ENCODE measurements at places on chromosomes 5 and 9.

GRCh38 chr5:65762234-65762633 lies 40.2 kb downstream of the NLN start:
- DNase-seq: no peak

- no peak for DNase-seq
Measured at GRCh38 chr9:137432687-137433348, 8.3 kb downstream of the ENTPD8 start.

DNA sequence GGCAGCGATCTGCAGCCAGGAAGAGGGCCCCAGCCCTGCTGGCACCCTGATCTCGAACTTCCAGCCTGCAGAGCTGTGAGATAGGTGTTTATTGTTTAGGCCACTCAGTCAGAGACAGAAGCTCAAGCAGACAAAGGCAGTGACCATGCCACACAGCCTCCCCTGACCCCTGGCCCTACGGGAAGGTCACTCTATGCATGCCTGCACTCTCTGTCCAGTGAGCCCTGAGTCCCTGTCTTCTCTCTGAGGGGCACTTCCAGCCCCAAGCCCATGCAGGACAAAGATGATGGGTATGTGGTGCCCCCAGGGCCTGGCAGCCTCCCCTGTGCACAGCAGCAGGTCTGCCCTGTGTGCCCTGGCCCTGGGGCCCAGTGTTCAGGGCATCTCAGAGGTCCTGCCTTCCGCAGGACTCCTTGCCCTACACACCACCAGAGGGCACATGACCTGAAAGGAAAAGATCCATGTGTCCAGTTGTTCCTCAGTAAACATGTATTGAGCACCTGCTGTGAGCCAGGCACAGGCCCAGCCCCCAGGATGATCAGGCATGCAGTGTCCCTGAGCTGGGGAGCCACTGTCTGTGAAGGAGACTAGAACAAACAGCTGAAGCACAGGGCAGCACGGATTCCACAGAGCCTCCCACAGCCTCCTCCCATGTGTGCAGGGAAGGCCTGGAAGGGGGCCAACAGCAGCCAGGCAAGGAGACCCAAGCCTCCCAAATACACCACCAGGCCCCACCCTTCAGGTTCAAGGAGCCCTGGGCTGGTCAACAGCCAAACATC lies 109.3 kb downstream of the ATPSCKMT start:
- no peak for DNase-seq

DNA sequence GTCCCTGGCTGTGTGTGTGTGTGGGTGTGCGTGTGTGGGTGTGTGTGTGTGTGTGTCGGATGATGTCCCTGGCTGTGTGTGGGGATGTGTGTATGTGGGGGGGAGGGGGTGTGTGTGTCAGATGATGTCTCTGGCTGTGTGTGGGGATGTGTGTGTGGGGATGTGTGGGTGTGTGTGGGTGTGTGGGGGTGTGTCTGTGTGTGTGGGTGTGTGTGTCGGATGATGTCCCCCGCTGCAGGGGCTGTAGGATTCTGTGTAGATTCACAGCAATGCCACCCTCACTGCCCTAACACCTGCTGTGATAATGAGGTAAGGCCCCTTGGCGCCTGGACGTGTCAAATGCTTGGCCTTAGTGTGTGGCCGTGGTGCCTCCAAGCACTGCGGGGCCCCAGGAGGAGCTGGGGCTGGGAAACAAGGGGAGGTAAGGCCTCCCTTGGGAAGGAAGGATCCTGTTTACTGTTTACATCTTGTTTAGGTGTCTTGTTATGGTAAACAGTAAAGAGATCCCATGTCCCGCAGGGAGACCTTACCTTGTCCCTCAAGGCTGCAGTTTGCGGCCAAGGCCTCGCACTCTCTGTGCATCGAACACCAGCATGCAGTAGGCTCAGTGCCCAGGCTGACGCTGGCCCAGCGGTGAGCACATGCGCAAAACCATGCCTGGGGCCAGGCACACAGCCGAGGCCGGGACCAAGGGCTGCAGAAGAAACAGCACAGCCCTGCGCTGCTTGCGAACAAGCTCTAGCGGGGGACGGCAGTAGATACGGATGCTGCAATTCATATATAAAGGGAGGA lies 24.1 kb downstream of the AHRR start:
- DNase-seq: no peak

DNA sequence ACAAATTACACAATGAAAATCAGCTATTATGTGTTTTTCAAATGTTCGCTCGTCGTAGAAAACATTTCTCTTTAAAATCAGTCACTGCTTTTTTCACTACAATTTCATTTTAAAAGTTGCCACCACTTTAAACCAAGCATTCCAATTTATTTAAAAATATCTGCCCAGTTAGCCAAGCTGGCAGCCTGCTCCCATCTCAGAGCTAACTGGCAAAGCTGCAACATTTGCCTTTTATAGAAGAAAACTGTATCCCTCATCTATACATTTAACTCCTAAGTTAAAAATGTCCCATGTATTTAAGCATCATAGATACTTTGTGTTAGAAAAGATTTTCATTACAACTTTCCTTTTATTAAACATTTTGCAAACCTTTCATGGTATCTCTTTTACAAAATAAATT lies 294.9 kb upstream of the ADAMTS16 start:
- DNase-seq: no peak

DNA sequence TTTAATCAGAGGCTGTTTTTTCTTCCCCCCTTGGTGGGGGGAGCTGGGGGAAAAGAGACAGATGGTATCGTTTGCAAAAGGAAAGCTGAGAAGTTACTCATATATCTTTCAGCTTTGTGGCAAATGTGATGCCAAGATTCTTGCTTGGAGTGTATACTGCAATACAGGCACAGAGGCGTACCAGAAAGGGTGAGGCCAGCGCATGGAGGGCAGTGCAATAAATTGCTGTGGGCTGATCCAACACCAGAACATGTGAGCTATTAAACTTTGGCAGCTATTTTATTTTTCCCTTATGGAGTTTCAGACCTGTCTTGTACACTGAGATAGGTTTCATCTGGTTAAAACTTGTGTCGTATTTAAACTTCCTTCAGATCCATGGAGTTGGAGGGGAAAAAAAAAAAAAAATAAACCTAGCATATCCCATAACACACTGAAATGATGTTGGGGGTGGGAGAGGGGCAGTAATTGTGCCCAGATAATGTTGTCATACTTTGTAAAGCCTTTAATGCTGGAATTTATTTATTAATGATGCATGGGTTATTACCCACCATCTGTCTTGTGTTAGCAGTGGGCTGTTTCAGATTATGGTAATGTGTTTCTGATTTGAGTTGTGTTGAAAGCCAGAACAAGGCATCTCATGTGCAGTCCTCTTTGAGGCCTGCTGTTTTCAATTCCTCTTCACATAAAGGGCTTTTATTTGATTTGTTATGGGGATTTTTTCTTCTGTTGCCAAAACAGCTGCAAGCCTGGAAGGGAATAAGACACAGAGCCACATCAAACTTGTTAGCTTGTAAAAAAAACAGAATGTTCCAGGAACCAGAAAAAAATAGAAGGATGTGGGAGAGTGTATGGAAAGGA lies 891.3 kb downstream of the TLE1 start:
- no peak for DNase-seq

DNA sequence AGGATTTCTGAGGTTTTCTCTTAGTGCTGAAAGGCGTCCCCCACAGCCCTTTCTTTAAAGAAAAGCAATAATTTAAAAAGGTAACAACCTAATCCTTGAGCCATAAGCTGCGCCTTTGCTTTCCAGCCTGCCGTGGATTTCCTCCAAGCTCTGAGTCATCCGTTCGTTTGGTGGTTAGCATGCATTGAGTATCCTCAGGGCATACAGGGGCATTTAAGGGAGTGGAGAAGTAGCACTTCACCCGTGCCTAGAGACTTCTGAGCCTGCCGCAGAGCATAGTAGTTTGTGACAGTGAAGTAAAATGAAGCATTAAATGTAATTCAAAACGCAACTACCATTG lies 892 bp upstream of the TNC start:
- DNase-seq: no peak

DNA sequence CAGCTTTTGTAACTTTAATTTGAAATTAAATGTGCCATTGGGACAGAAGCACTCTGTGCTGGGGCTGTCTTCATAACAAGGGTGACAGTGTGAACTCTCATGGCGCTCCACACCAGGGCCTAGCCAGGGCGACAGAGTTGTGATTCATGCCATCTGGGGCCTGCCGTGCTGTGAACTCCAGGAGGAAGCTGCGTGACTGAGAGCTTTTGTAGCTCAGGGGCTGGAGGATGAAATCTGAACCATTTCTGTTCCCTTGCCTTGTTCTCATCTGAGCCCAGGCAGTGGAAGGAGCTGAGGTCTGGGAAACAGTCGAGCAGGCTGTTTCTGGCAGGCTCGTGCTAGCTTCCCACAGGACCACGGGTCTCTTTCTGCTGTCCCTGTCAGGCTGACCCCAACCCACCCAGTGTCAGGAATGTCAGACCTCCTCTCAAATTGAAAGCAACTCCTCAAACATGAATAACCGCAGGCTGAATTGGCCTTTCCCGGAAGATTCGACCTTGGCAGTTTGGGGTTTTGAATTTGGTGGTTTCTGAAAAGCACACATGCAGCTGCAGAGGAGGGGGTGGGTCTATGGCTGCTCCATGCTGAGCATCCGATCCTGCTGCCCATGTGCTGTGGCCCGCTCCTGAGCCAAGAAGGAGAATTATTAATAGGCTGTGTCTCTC lies 69.2 kb upstream of the RPS23 start:
- no peak for DNase-seq

- no peak for DNase-seq
Measured at GRCh38 chr5:77569409-77569808, 69.1 kb downstream of the OTP start.

- no peak for DNase-seq
Measured at GRCh38 chr5:175035882-175036533, 311.6 kb downstream of the MSX2 start.

GRCh38 chr5:148830211-148830610 lies 3.8 kb downstream of the ADRB2 start:
- DNase-seq: no peak

DNA sequence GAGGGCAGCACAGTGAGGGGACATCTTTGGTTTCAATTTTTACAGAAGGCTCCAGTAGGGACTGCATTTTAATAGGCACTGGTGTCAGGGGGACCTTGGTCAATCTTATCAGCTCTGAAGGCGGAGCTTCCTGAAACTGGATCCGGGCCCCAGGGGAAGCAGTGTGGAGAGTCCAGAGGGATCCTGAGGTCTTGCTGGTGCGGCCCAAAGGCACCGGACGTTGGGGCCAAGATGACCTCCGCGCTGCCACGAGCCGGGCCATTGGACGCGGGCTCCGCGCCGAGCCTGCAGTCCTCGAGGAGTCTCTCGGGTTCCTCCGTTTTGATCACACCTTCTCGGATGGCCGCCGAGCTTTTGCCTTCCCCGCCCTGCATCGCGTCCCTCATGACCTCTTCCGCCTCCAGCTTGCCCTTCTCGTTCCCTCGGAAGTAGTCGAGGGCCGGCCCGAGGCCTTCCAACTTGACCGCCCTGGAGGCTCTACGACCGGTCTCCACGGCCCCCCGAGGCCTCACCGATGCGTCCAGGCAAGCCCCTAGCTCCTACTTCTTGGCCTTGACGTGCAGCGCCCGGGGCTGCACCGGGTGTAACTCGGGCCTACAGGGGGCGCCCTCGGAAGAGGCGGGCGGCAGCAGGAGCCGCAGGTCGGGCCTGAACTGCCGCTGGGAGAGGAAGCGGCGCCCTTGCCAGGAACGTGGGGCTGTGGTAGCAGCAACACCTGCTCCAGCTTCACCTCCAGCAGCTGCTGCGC lies 18.8 kb downstream of the C5orf52 start:
- no peak for DNase-seq

DNA sequence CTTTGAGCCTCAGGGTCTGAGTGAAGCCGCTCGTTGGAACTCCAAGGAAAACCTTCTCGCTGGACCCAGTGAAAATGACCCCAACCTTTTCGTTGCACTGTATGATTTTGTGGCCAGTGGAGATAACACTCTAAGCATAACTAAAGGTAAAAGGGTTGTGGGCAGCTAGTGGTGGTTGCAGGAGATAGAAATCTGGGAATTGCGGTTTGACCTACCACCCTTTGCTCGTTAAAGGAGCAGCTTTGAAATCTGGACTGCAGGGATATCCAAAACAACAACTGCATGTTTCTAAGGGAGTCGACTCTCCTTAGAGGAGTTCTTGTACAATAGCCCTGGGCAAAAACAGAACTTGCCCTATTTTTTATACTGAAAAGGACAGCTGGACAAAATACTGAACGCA lies 19.0 kb downstream of the ABL1 start:
- no peak for DNase-seq

DNA sequence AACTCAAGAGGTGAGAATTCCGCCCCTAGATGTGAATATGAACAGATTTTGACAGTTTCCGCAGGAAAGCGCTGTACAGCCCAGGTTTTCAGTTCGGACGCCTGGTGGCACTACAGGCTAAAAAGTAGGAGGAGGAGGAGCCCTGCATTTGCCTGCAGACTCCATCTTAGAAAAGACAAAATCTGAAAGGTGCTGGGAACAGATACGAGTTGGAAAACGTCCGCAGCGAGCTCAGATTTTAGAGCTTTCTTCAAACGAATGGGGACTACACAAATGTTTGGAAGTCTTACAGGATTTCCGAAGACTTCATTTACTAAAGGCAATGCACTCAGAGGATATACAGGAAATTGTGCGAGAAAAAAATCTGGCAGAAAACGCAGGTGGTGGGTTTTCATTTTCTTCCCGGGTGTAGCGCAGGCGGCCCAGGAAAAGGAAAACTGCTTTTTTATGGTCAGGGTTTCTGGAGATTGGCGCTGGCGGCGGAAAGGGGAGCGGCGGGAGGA lies 9.9 kb upstream of the PCDHB2 start:
- DNase-seq: peak; percentile 5

GRCh38 chr9:1102642-1102970 lies 52.4 kb downstream of the DMRT2 start:
- no peak for DNase-seq

DNA sequence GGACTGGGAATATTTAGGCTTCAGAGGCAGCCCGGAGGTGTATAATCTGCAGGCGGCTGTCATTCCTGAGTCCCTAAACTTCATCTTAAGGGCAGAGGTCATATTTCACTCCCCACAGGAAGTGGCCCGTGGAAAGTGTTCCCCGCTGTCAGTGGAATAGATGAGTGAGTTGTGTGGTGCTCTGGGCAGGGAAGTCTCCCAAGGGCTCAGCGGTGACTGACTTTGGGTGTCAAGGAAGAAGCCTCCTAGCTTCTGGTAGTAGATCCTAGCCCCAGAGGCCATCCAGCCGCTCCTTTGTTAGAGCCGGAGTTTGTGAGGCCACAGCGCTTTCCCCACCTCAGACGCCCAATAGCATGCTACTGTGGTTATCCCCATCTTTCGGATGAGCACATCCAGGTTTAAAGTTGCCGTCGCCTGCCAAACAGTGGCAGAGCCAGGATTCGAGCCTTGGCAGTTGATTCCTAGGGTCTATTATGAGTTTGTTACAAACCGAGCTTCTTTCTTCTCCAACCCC lies 38.9 kb upstream of the TIFAB start:
- no peak for DNase-seq

DNA sequence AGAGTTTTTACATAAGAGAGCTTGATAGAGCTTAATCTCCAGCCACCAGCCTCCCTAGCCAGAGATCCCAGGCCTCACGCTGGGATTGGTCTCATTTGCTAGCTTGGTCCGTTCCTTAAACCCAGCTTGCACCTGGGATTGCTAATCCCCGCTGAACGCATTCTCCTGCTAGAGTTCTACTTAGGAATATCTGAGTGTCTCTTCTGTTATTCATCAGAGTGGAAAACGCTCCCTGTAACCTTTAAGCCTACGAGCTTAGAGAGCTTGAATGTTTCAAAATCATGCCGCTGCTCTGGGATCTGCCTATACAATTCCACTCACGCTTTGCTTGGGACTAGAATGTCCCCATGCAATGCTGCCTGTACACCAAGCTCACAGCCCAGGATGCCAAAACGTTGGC lies 201.8 kb downstream of the NSG2 start:
- no peak for DNase-seq

All from stimulated activated CD4-positive, alpha-beta T cell treated with anti-CD3 and anti-CD28 coated beads, Interleukin-2, amount 100 ng/mL, for 4 hours (primary cell).